ENCODE measurements at places on chromosomes 16 and 17.
A peak's percentile ranks its signal among the peaks of the same experiment; 100 is the strongest.

DNA sequence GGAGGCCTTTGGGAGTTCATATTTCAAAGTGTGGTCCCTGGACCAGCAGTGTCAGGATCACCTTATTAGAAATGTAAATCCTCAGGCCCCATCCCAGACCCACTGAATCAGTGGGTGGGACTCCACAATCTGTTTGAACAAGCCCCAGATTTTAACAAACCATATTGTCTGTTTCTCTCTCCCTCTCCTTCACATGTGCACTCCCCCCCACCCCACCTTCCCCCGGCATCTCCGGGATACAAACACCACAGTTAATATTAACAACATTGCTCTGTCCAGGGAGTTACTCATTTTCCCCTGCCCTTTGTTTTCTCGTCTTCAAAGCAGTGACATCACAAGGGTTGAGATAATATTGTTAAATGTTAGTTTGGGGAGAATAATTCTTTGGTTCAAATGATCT is 127.3 kb downstream of the KATNIP start:
- DNase-seq = no peak

GRCh38 chr17:18217412-18218015 is 7.9 kb upstream of the LLGL1 start:
- DNase-seq = peak; percentile 75

DNA sequence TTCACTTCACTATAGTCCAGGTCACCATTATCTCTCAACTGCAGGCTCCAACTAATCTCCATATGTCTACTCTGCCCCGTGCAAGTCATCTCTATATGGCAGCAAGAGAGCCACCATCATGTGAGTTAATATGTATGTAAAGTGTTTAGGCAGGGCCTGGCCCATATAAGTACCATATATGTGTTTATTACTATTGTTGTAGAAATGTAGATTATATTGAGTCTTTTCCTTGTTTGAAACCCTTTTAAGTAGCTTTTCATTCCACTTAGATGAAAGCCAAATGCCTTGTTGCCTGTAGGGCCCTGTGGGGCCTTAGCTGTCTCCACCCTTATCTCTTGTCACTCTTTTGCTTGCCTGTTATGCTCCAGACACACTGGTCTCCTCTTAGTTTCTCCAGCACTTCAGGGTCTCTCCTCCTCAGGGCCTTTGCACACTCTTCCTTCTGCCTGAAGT is 164.0 kb downstream of the PHKB start:
- DNase-seq = no peak

DNA sequence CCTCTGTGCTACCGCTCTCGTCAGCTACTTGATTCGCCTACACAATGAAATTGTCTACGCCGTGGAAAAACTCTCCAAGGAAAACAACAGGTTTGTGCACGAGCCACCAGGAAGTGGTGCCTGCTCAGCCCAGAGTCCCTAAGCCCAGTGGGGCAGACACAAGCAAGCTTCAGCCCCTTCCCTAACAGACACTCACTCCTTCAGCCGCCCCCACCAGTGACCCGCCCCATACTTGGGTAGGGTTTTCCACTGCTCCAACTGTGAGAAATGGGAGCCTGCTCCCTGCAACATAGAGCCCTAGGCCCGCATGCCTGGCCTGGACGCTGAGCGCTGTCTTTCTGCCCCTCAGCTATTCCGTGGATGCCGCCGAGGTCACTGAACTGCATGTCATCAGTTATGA is 28.6 kb upstream of the ENDOV start:
- no peak for DNase-seq

- DNase-seq = no peak
Measured at GRCh38 chr17:68197091-68197996, 50.5 kb upstream of the AMZ2 start.

GRCh38 chr16:53745753-53746266 is 41.9 kb downstream of the FTO start:
- DNase-seq = no peak

DNA sequence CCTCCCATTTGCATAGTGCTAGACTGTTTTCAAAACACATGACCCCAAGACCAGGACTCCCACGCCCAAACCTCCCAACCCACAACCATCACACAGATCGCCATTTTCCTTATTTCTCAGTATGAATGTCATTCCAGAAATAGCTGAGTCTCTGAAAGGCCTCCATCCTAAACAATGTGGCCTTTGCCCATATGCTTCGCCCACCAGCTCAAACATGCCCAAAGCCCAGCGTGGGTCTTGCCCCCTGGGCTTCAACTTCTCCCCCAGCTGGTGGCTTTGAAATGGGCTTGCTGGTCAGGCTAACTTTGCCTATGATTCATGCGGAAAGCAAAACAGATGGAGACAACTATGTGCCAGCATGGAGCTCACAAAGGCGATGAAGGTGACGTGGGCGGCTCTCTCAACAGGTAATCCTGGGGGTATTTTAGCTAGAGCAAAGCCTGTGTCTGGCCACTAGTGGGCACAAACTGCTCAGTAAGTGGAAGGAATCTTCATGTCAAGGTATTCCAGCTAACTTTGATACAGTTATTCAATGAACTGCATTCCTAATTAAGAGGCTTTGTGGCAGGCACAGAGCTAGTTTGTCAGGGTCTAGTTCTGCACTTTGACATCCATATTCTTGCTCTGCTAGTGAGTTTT is 17.1 kb downstream of the PMP22 start:
- no peak for DNase-seq

DNA sequence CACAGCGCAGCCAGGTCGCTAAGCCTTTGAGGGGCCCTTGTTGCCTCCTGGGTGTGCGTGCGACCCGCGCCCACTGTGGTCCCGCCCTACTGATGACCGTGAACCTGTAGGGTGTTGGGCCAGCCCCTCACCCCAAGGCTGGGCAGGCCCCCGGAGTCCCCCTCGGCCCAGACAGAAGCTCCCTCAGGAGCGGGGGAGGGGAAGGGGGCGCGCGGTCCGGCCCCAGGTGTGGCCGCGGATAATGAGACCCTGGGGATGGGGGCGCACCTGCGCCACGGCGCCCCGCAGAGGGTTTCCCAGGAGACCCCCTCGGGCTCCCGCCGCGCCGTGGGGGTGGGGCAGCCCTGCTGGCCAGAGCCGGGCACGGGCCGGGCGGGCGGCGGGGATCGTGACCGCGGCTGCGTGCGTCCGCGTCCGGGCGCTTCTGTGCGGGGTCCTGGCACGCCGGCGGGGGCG is 358 bp upstream of the ARHGDIG start:
- no peak for DNase-seq

DNA sequence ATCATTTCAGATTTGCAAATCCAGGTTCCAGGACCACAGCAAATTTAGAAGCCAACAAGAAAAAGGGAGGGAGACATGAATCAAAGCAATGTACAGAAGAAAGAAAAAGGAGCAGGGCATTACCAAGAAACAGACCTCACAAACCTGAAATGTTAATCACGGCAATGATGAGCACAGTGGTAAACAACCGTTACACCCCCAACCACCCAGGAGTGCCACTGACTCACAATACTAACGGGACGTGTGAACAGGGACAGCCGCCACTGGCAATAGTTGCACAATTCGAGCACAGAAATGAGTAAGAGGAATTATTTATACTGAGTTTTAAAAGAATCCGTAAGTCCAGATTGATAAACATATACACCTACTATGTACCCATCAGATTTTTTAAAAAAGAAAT is 13.8 kb downstream of the USP22 start:
- DNase-seq = no peak

DNA sequence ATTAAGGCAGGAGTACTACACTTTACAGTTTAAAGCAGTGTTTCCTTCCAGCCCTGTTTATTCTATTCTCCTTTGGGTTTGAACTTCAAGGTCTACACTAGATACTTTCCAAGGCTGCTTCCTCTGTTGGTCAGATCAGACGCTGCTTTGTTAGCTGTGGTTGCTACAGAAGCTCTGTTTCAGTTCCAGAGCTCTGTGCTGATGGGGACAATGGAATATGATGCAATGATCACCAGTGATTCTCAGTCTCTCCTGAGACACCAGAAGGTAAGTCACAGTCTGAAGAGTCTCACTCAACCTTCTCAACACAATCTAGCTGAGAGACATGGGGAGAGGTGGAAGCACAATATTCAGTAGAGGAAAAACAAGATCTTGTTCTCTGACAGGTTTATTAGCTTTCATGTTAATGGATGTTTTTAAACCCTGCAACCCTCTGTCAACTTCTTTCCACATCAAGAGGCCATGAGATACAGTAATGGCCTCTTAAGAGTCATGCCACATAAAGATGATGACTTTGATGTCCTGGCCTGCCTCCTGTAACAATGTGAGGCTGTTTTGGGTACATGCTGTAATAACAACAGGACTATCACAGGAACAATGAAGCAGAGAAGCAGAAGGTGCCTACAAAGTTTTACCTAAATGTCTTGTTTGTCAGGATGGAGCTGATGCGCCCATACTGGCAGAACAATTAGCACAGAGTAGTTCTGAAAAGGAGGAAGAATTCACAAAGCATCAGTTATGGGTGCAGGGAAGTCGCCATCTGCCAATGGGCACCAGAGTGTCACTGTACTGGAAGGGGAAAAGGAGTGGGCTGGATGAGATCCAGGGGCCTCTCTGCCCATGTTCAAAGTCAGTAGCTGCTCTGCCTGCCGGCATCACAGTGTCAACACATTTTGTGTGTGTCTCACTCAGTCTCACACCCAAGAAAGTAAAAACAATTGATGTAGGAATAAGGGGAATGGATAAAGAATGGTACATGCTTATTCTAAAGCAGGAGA is 33.4 kb downstream of the PSME3IP1 start:
- DNase-seq = no peak
